Stromal cell of bone marrow (primary cell): ENCODE measurements at places on chromosomes 2 and 18.

GRCh38 chr2:100396483-100396882 lies 21.0 kb downstream of the CHST10 start:
- no peak for DNase-seq

- DNase-seq = no peak
Observed at GRCh38 chr2:56184500-56185011, 766 bp downstream of the CCDC85A start.

GRCh38 chr2:164138750-164139149 lies 402.9 kb upstream of the FIGN start:
- no peak for DNase-seq

DNA sequence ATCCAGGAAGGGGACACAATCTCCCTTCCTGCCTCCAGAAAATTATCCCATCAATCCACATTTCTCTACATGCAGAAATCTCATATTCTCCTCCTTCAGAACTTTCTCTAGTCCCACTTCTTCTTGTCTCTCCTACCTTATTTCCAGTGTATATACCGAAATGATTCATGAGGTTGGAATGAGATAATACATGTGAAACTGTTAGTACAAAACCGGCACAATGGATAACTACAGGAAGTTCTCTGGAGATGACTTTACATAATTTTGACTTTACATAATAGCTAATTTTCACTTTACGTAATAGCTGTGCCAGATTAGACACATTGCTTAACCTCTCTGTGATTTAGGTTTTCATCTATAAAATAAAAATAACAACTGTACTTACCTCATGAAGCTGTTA lies 801.3 kb downstream of the ERBB4 start:
- DNase-seq = no peak

GRCh38 chr2:184413221-184413620 lies 185.1 kb upstream of the ZNF804A start:
- no peak for DNase-seq
